AML-193 (cell line): ENCODE measurements at places on chromosomes 3 and 15.

- DNase-seq, result no peak
These were observed 452.5 kb downstream of the MCTP2 start for GRCh38 chr15:94683902-94684301.

DNA sequence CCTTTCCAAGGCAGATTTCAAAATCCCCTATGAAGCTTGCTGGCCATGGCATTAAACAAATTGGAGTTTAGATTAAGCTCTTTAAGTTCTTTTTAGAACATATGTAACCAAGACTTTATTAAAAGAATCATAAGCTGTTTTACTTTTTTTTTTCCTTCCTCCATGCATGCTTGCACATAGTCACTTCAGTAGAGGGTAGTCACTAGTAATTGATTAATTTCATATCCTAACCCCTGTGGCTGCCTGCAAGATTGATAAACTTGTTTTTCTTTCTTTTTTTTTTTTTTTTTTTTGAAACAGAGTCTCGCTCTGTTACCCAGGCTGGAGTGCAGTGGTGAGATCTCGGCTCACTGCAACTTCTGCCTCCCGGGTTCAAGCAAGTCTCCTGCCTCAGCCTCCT, 33.3 kb upstream of the ZKSCAN7 start:
- DNase-seq, result no peak

- no peak for DNase-seq
These were observed 101.0 kb downstream of the CBLB start for GRCh38 chr3:105767776-105768175.

- no peak for DNase-seq
These were observed 172.2 kb upstream of the ICE2 start for GRCh38 chr15:60651101-60651500.

- no peak for DNase-seq
These were observed 54.8 kb downstream of the LIPC start for GRCh38 chr15:58486564-58486963.

GRCh38 chr3:13308380-13308801, 111.7 kb downstream of the NUP210 start:
- peak; percentile 56 for DNase-seq

- DNase-seq, result peak; percentile 44
These were observed 735.0 kb downstream of the ROBO1 start for GRCh38 chr3:79032686-79033318.

- DNase-seq, result peak; percentile 42
These were observed 80.1 kb downstream of the SETD2 start for GRCh38 chr3:47083786-47084185.

- no peak for DNase-seq
These were observed 32.3 kb downstream of the TSPAN3 start for GRCh38 chr15:77038312-77039216.

DNA sequence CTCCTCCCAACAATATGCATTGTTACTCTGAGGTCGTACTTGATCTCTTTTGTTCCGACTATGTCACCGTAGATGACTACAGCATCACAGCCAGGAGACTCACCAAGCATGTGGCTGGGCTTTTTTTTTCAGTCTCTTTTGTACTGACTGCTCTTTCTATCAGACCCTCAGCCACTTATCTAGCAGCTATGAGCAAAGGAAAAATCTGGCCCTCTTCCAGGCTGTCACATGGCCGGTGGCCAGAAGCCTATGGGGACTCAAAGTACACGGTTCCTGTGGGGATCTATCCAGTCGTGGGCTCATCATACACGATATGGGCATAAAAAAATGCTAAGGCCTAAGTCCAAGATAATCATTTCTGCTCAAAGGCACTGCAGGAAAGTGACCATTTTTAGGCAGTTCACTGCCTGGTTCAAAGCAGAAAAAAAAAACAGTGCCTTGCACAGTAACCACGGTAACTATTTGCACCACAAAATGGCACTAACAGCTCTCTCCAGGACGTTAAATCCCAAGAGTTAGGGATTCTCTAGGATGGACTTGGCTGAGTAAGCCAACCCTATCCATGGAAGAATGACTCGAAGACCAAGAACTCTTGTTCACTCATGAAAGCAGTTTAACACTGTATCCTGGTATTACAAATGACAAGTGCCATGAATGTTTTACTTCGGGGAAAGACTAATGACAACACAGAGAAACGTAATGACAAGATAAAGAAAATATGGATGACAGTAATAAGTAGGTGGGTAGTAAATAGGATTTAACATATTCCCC, 50.3 kb downstream of the SHQ1 start:
- DNase-seq, result no peak

DNA sequence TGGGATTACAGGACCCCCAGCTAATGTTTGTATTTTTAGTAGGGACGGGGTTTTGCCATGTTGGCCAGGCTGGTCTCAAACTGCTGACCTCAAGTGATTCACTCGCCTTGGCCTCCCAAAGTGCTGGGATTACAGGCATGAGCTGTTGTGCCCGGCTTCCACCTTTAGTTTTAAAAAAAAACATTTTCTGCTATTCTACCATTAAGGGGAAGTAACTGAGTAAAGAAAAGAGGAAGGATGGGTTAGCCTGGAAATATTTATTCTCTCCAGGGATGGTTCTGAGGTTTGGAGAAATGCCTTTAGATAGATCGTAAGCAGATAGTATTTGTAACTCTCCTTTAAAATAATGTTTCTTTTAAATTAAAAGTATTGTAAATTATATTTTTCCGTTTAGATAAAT, 3.1 kb downstream of the AP4E1 start:
- DNase-seq, result peak; percentile 78

DNA sequence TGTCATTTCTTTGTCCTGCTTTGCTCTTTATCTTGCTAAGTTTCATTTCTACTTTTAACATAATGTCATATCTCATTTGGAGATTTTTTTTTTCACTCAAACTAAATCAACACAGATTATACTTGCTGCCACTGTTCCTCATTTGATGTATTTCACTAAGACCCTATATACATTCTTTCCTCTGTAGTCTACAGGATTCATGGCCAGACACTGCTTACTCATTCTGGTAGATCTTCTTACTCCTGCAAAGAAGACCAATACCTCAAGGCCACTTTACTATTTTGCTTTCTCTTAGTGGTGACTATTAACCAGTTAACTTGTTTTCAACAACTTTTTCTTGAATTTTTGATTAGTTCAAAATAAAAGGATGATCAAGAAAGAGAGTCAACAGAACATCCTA, 26.6 kb downstream of the SLC24A5 start:
- no peak for DNase-seq

- no peak for DNase-seq
These were observed 38.8 kb downstream of the SATB1 start for GRCh38 chr3:18386274-18386890.

DNA sequence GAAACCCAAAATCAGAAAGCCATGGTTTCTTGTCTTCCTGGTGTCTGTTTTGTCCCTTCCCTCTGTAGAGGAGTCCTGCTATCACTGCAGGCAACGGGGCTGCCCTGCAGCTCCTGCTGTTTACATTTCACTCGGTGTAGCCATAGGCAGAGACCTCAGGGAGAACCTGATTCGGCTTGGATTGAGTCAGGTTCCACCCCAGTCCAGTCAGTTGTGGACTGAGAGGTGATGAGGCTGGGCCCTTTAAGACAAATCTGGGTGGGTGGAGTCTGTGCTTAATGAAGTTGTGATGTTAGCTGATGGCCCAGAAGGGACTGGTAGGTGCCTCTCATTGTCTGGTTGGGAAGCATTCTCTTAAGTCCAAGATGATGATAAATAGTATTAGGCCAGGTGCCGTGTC, 35.7 kb downstream of the FLNB start:
- no peak for DNase-seq

GRCh38 chr3:54345847-54346375, 223.6 kb downstream of the CACNA2D3 start:
- DNase-seq, result no peak

GRCh38 chr15:74788683-74789151, 6.8 kb downstream of the CSK start:
- no peak for DNase-seq

GRCh38 chr3:14660942-14661341, 9.4 kb downstream of the CCDC174 start:
- no peak for DNase-seq

- no peak for DNase-seq
These were observed 169.7 kb downstream of the PLCL2 start for GRCh38 chr3:17054301-17054981.

DNA sequence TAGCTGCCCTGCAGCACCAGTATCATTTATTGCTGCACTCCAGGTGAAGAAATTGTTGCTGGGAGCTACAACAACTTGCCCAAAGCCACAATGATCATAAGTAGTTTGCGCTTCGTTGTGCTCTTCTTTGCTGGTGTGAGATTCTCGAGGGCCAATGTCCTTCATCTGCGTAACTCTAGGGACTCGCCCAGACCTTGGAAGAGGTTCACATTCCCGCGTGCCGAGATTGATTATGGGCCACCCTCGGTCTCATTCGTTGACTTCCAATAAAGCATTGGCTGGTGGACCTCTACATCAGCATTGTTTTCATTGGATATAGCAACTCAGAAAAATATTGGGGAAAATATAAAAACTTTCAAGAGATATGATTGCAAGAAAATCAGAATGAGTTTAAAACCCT, 423 bp upstream of the PHLDB2 start:
- DNase-seq, result no peak

- peak; percentile 54 for DNase-seq
These were observed 17.7 kb downstream of the PTH1R start for GRCh38 chr3:46895204-46895660.

GRCh38 chr3:193011958-193012357, 94.3 kb upstream of the MB21D2 start:
- no peak for DNase-seq

GRCh38 chr3:186354100-186354499, 7.9 kb downstream of the DGKG start:
- DNase-seq, result no peak

DNA sequence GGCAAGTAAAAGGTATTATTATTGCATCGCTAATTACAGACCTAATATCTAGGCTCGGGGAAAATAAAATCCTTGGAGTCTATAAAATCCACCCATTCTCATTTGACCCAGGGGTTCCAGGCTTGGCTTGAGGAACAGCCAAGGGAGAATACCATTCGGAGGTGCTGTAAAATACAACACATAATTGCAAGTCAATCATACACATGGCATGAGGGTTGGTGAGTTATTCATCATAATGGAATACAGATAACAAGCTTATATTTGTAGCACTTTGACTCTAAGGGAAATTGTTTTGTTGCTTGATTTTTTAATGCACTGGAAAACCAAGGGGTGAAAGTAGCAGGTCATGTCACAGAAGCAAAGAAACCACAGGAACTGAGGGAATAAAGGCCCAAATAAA, 16.8 kb upstream of the DIS3L start:
- no peak for DNase-seq

GRCh38 chr3:86865506-86865905, 125.4 kb downstream of the VGLL3 start:
- no peak for DNase-seq

DNA sequence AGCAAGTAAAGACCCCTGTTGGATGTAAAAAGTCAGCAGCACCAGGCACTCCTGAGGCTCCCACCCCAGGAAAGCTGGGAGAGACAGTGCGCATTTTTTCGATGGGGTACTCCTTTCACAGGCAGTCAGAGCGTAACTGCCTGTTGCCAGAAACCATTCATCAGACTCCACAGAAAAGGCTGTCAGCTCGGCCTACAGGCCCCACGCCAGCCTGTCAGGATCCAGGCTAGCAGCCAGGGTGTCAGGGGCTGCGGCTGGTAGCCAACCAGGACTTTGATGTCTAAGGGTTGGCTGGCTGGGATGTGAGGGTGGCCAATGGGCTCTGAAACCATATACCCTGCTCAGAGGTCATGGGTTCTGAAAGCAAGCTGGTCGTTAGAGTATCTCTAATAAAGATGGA, 164.5 kb downstream of the WNT5A start:
- no peak for DNase-seq

DNA sequence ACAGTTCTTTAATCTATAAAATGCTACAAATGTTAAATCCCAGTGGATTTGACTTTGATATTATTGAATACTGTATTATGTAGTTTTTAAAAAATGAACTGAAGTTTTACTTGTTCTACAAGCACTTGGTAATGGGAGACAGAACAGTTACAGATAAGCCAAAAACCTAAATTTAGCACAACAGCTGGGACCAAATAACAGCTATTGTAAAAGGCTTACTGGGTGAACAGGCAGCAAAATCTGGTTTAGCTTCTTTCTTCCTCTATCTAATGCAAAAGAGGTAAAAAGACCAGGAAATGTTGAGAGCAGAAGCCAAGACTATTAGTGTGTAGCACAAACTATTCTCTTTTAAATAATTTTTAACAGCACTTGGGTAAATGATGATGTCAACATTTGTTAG, 1.6 kb upstream of the ATOSA start:
- no peak for DNase-seq

DNA sequence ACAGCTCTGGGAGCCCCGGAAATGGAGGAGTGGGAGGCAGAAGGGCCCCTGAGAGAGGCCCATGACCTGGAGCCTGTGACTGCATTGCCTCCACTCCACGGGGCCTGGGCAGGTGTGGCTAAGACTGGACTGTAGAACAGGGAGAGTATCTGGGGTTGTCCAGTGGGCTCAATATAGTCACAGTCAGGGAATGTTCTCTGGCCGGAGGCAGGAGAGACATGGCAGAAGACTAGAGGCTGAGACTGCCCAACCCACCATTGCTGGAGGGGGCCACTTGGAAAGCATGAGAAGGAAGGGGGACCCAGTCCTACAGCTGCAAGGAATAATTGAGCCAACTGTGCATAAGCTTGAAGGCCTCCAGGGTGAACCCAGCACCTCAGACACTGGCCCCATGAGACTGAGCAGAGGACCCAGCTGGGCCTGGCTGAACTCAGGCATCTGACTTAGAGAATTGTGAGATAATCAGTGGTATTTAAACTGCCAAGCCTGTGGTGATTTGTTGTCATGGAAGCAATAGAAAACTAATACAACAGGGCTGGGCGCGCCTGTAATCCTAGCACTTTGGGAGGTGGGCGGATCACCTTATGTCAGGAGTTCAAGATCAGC, 33.1 kb downstream of the NIPA2 start:
- no peak for DNase-seq

DNA sequence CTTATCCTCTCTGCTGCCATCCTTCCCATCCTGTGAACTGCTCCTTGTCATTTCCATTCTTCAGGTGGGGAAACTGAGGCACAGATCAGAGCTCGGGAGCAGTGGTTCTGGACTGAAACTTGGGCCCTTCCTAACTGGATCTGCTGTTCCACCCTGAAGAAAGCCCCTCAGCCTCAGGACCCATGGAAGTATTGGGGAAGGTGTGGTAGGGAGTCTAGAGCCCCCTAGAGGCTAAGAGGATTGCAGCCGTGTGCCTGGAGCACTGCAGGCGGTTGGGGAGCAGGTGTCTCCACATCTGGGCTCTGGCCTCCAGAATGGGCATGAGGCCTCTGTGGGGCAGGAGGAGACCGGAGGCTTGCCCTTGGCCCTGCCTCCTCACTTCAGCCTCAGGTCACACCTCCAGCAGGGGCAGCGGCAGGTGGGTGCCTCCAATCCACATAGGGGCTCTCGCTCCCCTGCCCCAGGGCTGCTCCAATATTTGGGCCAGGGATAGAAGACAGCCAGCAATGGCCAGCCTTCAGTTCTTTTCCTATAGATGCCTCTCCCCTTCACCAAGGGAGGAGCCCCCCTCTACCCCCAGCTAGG, 28.1 kb downstream of the DNAJB8 start:
- DNase-seq, result peak; percentile 35

- DNase-seq, result no peak
These were observed 28.9 kb downstream of the TBL1XR1 start for GRCh38 chr3:177168431-177168830.

GRCh38 chr3:173584093-173584837, 186.7 kb downstream of the NLGN1 start:
- no peak for DNase-seq
